ENCODE measurements at places on chromosomes 1 and 21.

DNA sequence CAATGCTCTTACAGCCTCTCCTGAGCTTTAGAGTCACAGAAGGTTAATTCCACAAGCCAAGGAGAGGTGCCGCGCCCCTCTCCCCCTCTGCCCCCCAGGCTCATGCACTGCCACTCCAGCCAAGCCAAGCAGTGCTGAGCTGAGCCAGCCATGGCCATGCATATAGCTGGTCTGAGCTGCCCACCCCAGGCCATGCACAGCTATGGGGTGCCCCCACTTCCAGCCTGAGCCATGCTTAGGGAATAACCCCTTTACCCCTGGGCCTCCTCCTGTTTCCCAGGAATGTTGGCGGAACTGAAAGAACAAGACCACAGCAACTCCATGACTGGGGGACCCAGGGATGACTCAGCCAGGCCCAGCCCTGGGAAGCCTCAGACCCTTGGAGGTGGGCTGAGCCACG is 34.0 kb upstream of the MAGOH start:
- DNase-seq, result no peak

DNA sequence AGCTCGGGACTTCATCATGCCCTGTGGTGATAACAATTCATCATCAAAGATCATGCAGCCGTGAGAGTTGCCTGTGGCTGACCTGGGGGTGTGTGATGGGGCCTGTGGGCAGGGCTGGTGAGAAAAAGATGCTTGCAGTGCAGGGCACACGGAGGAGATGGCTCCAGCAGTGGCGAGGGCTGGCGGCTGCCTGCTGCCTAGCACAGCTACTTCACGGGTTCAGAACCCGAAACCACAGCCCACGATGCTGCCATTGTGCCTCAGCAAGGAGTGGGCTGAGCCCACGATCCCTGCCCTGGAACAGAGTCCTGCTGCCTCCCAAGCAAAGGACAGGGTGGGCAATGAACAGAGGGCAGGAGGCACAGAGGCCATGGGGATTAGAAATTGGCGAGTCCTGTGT is 631 bp upstream of the KRTAP10-9 start:
- DNase-seq, result no peak

GRCh38 chr1:43975249-43975961 is 645 bp downstream of the ATP6V0B start:
- DNase-seq, result no peak

- no peak for DNase-seq
Measured at GRCh38 chr1:119435052-119435451, 20.1 kb downstream of the HSD3B2 start.

GRCh38 chr1:202075389-202075788 is 47.3 kb upstream of the GPR37L1 start:
- DNase-seq, result no peak

GRCh38 chr1:8711873-8712412 is 105.5 kb downstream of the RERE start:
- DNase-seq, result no peak

- no peak for DNase-seq
Measured at GRCh38 chr1:238488401-238488800, 597.7 kb upstream of the ZP4 start.

GRCh38 chr1:236377832-236378535 is 16.1 kb upstream of the EDARADD start:
- no peak for DNase-seq

DNA sequence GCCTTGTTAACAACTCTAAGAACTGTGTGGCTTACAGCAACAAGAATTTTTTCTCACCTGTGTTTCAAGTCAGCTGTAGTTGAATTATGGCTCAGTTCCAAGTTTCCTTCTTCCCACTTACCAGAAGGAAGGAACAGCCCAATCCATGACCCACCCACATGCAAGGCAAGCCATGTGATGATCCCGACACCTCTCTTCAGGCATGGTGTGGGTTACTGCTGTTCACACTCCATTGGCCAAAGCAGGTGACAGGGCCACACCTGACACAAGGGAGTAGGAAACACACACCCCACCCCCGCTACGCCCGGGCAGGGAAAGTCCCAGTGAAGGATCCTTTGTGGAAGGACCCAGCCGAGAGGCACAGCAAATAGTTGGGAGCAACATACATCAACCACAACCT is 36.3 kb downstream of the KCNJ15 start:
- DNase-seq, result no peak

GRCh38 chr1:218344814-218345672 is at the start of gene TGFB2:
Gene TGFB2 (plus strand): TSS chr1:218345336. CDS start chr1:218346702, 1,366 bp downstream.
- DNase-seq, result peak; percentile 90

DNA sequence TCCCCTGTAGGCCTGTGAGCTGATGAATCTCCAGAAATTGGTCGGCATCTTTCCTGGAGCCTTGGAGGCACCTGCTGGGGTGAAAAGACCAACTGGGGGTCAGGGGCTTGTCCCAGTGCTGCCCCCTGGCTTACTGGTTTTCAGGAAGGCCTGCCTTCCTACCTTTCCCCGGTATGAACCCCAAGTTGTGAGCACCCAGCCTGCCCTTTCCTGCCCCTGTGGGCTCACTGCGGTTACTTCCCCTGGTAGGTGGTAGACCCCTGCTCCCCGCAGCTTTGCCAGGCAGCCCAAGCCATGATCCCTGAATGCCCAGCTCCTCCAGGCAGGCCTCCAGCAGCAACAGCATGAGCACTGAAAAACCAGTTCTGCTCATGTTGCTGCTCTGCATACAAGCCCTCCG is 10.2 kb downstream of the DMRTB1 start:
- no peak for DNase-seq

- DNase-seq, result no peak
Measured at GRCh38 chr1:225447650-225448089, 19.8 kb upstream of the LBR start.

DNA sequence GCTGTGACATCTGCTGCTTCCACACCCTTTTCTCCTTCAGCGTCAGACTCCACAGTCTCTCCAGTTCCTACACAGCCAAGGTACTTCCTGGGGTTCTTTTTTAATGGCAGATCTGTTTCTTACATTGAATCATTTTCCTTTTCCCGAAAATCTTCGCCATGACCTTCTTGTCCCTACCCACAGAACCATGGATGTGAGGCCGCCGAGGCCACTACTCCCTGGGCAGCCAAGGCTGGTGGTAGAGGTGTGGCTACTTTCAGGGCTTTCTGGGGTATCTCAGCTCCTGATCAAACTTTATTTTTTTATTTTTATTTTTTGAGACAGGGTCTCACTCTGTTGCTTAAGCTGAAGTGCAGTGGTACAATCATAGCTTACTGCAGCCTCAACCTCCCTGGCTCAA is 9.5 kb upstream of the LIN9 start:
- DNase-seq, result no peak

DNA sequence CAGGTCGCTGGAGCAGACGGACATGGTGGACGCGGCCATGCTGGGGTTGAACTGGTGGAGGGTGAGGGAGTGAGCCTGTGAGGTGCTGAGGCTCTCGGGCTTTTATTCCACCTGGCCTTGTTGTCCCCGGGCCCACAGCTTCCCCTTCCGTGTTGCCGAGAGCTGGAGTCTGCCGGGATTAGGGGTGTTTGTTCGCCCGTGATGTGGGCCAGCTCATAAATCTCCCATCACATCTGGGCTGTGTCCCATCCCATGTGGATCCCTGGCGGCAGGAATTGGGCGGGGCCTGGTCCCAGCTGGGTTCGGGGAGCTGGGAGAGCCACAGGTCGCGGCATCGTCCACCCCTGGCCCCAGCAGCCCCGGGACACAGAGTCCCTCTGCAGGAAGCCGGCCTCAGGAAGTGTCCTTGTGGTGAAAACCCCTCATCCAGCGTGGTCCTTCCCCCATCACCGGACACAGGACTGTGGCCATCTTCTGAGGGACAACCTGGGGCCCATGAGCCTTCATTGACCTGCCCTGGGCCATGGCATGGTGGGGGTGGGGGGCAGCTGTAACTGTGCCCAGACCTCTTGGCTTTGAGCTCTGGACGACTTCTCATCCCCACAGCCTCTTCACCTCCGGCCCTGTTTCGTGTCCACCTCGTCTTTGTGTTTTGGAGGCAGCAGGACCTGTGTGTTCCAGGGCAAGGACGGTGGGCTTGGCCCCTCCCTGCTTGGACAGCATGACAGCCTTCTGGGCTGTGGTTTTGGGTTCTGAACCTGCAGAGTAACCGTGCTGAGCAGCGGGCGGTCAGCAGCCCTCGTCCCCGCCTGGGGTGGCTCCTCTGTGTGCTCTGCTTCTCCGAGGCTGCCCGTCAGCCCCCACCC is at the start of gene KRTAP10-6:
TSS of gene KRTAP10-6 (minus strand) at position 60 of the 866 bp plus-strand sequence. CDS start at position 39, 21 bp downstream.
- no peak for DNase-seq

DNA sequence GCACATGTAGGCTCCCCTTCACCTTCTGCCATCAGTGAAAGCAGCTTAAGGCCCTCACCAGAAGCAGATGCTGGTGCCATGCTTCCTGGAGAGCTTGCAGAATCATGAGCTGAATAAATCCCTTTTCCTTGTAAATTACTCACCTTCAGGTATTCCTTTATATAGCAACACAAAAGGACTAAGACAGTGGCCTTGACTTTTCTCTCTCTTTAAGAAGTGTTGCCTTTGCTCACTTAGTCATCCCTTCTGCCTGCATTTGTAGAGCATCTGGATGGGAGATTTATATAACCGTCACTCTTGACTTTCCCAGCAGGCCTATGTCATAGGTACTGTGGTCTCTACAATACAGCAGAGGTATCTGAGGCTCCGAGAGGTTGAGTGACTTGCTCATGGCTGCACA is 3.7 kb downstream of the PCSK9 start:
- DNase-seq, result no peak

GRCh38 chr21:29753216-29753615 is 186.6 kb downstream of the GRIK1 start:
- DNase-seq, result no peak

DNA sequence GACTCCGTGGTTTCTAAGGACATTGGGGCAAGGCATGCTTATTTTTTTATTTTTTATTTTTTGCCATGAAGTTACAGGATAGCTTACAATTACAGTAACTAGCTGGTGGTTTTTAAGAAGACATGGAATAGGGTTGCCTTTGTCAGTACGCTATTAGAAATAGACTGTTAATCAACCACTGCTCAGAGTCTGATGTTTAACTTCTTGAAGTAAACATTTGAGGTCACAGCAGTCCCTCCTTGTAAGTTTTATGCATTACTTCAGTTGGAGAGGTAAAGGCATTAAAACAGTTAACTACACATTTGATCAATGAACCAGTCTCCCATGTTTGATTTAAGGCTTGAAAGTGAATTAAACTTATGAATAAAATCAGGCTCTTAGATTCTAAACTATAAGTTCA is 19.3 kb upstream of the SHCBP1L start:
- DNase-seq, result no peak

GRCh38 chr1:43285269-43285990 is at the start of gene C1orf210:
Gene C1orf210 (minus strand): TSS chr1:43285581. CDS start chr1:43283270, 2,311 bp downstream.
- DNase-seq, result no peak

DNA sequence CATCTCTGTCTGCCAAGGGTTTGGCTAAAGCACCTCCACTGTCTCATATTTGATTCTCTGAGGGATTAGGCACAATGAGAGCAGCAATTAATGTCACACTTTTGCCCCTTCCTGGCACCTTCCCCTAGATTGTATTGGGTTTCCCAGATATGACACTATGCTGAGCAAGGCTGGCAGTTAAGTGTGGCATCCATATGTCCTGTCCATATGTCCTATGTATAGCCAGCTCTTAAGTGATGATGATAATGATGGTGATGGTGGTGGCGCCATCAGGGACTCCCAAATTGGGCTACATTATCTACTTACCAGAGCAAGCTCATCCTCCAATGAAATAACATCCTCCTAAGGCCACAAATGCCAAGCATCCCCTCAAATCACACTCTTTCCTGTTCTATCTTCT is 13.5 kb upstream of the LORICRIN start:
- DNase-seq, result no peak

DNA sequence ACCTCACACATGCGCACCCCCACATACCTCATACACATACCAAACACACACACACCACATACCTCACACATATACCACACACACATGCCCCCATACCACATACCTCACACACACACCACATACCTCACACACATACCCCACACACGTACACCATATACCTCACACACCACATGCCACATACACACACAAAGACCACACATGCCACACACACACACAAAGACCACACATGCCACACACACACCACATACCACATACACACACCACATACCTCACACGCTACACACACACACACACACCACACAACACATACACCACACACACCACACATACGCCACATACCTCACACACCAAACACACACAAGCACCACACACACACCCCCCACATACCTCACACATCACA is 30.0 kb downstream of the HIVEP3 start:
- no peak for DNase-seq

- no peak for DNase-seq
Measured at GRCh38 chr21:43204638-43205037, 35.8 kb downstream of the CRYAA start.

- peak; percentile 16 for DNase-seq
Measured at GRCh38 chr1:58290685-58291372, 255.7 kb downstream of the OMA1 start.

GRCh38 chr1:95058974-95059373 is 13.8 kb downstream of the ALG14 start:
- DNase-seq, result no peak

- DNase-seq, result no peak
Measured at GRCh38 chr1:171090604-171091003, at the start of gene FMO3. Gene FMO3 (plus strand): TSS chr1:171090905. CDS start chr1:171092659, 1,754 bp downstream.

DNA sequence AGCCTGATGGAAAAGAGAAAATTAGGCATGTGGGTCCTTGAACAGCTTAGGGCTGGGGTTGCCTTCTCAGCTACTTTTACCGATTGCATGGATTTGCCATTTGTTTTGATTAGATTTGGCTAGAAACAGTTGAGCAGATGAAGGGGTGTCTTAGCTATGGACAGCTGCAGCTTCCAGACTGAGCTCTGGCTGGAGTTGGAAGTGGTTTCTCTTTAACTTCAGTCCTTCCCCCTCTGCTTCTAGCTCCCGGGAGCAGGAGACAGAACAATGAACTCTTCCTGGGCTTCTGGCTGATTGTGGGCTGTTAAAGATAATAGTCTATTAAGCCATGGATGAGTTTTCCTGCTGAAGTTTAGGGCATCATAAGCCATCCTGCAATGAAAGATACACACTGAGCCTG is 50.7 kb downstream of the UBE2T start:
- no peak for DNase-seq

DNA sequence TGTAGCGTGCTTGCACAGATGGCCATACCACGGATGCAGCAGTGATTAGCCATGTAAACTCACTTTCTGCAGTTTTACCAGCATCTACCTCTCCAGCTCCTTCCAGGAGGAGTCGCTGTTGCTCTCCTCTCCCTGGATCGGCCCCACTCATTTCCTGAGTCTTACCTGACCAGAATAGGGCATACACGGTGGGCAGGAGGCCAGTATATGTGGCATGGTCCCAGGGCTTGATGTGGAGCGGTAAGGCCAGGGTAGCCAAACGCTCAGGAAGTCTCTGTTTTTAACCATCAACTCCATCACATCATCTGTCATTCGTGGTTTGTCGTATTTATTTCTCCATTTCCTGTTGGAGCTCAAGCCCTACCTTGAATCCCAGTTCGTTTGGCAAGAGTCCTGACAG is 163.4 kb upstream of the USP24 start:
- DNase-seq, result peak; percentile 19

DNA sequence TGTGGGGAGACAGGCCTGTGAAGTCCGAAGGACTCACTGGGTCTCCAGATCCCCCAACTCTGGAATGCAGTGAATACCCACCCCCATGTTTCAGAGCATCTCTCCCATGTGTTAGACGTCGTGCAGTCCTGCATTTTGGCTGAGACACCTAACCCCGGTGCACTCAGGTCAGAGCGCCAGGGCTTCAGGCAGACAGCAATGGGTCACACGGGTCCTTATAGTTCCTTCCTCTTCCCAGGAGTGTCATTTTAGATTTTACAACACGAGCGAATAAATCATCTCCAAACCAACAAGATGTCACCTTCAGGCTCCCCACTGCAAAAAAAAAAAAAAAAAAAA is 5.1 kb downstream of the PRRX1 start:
- DNase-seq, result peak; percentile 37

Data from retina (tissue), 1 donor.